ENCODE measurements at places on chromosomes 13 and 19.

DNA sequence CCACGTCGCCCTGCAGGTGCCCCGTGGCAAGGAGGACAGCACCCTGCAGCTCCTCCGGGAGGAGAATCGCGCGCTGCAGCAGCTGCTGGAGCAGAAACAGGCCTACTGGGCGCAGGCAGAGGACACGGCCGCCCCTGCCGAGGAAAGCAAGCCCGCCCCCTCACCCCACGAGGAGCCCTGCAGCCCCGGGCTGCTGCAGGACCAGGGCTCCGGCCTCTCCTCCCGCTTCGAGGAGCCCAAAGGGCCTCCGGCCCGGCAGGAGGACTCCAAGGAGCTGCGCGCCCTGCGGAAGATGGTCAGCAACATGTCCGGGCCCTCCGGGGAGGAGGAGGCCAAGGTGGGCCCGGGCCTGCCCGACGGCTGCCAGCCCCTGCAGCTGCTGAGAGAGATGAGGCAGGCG lies 11.6 kb downstream of the CBY2 start:
- no peak for DNase-seq

- DNase-seq, result peak; percentile 44
Observed at GRCh38 chr13:42486711-42487198, 87.2 kb upstream of the TNFSF11 start.

- peak; percentile 63 for DNase-seq
Observed at GRCh38 chr19:16185768-16186123, 536 bp downstream of the FAM32A start.

- DNase-seq, result no peak
Observed at GRCh38 chr13:20171364-20171763, 10.5 kb upstream of the GJA3 start.

- no peak for DNase-seq
Observed at GRCh38 chr13:52319876-52320275, 86.1 kb downstream of the THSD1 start.

- no peak for DNase-seq
Observed at GRCh38 chr19:5059213-5059574, 90.3 kb downstream of the KDM4B start.

Data from KBM-7 (cell line).